ENCODE measurements at places on chromosomes 7 and 10. TPM values are rescaled to one million over a fixed set of nuclear protein-coding genes. Genes with fewer than 3 reads are reported as not detected.

The TCAF2 gene
- 5.4 TPM for total RNA-seq

The FZD8 gene
- total RNA-seq = 2.4 TPM

The TMEM178B gene
- total RNA-seq = under 0.01 TPM

The PLOD3 gene
- total RNA-seq = 58.8 TPM

The SLC18A3 gene
- not detected for total RNA-seq

The PNPLA8 gene
- 18.5 TPM for total RNA-seq

The PTEN gene
- 147 TPM for total RNA-seq

The MYO3A gene
- total RNA-seq = not detected

The ASB15 gene
- not detected for total RNA-seq

The GPER1 gene
- 7.6 TPM for total RNA-seq

The PAX4 gene
- not detected for total RNA-seq

The HUS1 gene
- 19.5 TPM for total RNA-seq

The PRF1 gene
- total RNA-seq = not detected

The GPR15LG gene
- total RNA-seq = not detected

The DEPP1 gene
- 150 TPM for total RNA-seq

The CAV2 gene
- total RNA-seq = 58.3 TPM

The KCNIP2 gene
- total RNA-seq = 0.94 TPM

The UBE2D1 gene
- total RNA-seq = 17.3 TPM

The LBX1 gene
- not detected for total RNA-seq

The CDHR3 gene
- 1.6 TPM for total RNA-seq

The HSPA12A gene
- total RNA-seq = 5.2 TPM

The WNT8B gene
- total RNA-seq = not detected

The CYP26C1 gene
- under 0.01 TPM for total RNA-seq

The INMT gene
- total RNA-seq = 220 TPM

The MUC12 gene
- 0.54 TPM for total RNA-seq

The VGF gene
- not detected for total RNA-seq

The MYH16 gene
- total RNA-seq = not detected

The CYREN gene
- total RNA-seq = 25.1 TPM

The HKDC1 gene
- total RNA-seq = not detected

The KAZALD1 gene
- 23.5 TPM for total RNA-seq

The PTPRE gene
- 6.8 TPM for total RNA-seq

The STEAP4 gene
- total RNA-seq = 40.5 TPM

The CALY gene
- total RNA-seq = not detected

The ADD3 gene
- 529 TPM for total RNA-seq

The CC2D2B gene
- total RNA-seq = not detected

The SPDYE18 gene
- total RNA-seq = 0.44 TPM

The NXPH1 gene
- not detected for total RNA-seq

The CPA4 gene
- 1.3 TPM for total RNA-seq

Measured in cardiac ventricle fibroblast (primary cell).